ENCODE measurements at places on chromosomes 2 and 18.

GRCh38 chr18:79848579-79849327 is 51.0 kb downstream of the KCNG2 start:
- DNase-seq: no peak

GRCh38 chr18:28729321-28729720 is 552.4 kb upstream of the CDH2 start:
- DNase-seq: no peak

GRCh38 chr2:83063511-83063910 is 1395.6 kb downstream of the SUCLG1 start:
- no peak for DNase-seq

- no peak for DNase-seq
These were observed 394.8 kb downstream of the DCDC2C start for GRCh38 chr2:4098137-4098536.

- DNase-seq: no peak
These were observed 22.0 kb upstream of the DAPL1 start for GRCh38 chr2:158773121-158773520.

DNA sequence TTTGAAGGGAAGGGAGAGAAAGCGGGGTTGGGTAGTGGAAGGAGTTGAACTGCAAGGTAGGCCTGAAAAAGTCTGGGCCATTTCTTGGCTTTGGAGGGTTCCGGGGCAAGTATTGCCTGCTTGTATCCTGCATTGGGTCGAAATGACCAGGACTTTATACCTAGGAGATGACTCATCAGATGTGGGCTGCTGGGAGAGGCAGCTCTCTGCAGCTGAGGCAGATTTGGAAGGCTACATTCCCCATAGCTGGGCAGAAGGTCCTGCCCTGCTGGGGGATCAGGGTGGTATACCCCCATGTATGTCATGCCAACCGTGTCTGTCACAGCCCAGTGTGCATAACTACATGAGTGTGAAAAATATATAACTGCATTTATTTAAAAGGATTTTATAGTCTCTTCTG is 171.8 kb upstream of the SPRED2 start:
- no peak for DNase-seq

DNA sequence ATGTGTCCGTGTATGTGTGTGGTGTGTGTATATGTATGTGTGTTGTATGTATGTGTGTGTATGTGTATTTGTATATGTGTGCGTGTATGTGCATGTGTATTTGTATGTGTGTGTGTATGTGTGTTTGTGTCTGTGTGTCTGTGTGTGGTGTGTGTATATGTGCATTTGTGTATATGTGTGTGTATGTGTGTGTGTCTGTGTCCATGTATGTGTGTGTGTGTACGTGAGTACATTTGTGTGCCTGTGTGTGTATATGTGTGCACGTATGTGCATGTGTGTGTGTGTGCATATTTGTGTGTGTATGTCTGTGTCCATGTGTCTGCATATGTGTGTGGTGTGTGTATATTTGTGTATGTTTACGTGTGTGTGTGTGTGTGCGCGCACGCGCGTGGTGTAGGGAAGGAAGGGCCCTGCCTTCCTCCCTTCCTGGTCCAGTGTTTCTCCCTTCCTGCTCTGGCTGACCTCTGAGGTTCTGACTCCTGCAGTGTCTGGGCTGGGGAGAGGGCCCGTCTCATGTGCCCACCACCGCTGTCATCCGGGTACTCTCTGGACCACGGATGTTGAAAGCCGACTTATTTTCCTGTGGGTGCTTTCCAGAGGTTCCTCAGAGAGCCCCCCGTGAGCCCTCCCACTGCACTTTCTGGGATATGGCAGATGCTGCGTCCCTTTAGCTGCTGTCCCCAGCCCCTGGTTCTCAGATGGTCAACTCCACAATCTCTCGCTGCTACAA is 209.5 kb downstream of the DYSF start:
- DNase-seq: no peak

DNA sequence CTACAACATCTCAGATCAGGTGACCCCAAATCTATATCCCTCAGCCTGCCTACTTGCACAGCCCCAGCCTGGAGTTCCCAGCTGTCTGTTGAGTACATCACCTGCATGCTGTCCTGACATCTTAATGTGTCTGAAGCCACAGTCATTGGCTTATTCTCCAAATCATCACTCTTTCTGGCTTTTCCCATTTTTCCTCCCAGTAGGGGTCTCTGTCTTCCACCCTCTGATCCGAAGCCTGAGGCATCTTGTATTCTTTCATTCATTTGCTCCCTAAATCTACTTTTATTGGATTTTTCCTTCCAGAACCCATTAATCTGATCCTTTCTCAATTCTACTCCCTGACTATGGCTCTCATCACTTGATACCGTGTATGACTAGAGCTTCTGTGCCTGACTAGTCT is 332.9 kb upstream of the DCC start:
- DNase-seq: no peak

- no peak for DNase-seq
These were observed 50.5 kb downstream of the LAMA1 start for GRCh38 chr18:7066965-7067555.

DNA sequence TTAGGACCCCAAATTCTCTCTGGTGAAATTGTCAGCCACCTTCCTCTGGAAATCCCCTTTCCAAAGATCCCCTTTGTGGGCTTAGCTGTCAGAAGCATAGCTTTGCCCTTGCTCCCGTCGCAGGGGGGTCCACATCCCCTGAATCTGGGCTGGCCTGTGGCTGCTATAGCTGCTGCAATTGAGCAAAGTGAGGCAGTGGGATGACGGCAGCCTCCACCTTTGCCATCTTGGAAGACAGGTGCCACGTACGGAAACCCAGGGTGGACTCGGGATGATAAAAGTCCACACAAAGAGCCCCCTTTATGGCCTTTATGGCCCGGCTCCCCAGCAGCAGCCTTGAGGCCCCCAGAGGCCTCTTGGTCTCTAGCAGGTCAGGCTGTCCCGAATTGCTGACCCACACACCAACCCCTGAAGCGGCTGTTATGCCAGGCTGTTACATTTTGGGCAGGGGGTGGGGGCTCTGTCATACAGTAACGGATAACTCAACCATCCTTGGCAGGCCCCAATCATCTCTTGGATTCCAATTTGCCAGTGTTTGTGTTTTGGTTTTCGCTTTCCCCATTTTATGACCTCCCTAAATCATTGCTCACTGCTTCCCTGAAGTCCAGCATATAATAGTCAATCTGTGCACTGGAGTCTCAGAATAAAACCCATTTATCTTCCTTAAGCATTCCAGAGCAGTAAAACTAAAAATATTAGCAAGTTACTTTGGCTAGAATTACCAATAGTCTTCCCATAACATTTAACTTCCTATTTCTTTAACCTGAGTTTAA is 33.2 kb upstream of the ID2 start:
- no peak for DNase-seq
